ENCODE measurements at places on chromosomes 7 and 10.

- no peak for DNase-seq
Observed at GRCh38 chr7:1176891-1177373, 16.9 kb upstream of the ZFAND2A start.

- no peak for DNase-seq
Observed at GRCh38 chr10:547591-548081, 141.8 kb downstream of the DIP2C start.

DNA sequence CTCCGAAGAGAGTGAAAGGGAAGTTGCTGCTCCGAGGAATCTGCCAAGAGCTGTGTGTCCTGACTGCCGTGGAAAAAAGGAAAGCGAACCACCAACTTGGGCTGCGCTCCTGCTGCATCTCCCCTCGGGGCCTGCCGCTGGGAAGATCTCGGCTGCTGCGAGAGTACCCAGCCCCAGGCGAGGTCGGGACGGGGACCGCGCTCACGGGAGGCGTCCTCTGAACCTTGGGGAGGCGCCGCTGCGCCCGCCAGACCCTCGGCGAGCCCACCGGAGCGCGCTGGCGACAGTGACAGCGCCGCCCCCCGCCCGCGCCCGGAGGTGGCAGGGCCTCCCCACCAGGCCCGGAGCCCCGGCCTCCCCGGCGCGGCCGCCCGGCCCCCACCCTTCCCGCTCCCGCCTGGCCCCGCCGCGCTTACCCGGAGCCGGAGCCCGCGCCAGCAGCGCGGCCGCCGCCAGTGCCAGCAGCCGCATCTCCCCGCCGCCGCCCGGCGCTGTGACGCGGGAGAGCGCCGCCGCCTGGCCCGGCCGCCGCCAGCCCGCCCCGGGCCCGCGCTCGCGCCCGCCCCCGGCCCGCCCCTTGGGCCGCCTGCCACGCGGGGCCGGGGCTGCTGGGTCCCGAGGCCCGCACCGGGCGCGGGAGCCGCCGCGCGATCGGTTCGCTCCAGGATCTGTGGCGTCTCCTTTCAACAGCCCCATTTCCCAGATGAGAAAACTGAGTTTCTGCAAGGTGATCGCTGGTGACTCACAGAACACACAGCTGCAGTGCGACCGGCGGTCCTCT, at the start of gene VSTM4:
Gene VSTM4, minus strand, starts transcription at position 508 of the 781 bp plus-strand sequence. Its CDS starts 37 bp downstream, at position 471.
- no peak for DNase-seq

DNA sequence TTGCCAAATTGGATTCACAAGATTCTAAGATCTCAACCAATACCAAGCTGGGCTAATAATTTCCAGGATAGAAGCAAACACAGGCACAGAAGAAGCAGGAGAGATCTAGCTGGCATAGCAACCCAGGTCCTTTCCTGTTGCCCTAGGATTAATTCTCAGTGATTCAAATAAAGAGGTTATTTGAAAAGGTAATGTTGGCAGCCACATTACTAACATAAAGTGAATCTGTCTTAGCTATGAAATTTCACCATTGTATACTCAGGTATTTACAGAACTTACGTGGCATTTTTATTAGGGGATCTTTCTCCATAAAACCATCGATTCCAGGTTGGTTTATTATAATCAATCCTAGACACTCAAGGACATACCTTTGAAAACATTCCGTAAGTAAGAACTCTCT, 379.3 kb upstream of the POM121L12 start:
- peak; percentile 86 for DNase-seq

- DNase-seq = no peak
Observed at GRCh38 chr7:142581341-142581740, 167.9 kb upstream of the PRSS1 start.

DNA sequence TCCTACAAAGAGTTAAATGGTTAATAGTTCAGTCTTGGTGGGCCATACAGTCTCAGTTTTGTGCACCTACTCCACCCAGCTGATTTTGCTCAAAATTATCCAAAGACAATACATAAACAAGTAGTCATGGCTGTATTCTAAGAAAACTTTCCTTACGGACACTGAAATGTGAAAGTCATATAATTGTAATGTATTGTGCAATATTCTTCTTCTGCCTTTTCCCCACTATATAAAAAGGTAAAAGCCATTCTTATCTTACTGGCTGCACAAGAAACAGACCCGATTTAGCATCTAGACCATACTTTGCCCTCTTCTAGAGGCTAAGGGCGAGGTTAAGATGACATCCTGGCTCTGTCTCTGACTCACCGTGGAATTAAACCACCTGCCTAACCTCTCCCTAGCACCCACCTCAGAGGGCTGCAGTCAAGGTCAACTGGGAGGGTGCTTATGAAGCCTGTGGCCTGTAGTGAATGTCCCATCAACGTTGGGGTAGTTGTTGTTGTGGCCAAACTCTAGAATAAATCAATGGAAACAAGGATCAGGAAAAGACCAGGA, 63.8 kb upstream of the DOCK1 start:
- no peak for DNase-seq

GRCh38 chr7:7639421-7639820, 1.1 kb upstream of the UMAD1 start:
- no peak for DNase-seq

DNA sequence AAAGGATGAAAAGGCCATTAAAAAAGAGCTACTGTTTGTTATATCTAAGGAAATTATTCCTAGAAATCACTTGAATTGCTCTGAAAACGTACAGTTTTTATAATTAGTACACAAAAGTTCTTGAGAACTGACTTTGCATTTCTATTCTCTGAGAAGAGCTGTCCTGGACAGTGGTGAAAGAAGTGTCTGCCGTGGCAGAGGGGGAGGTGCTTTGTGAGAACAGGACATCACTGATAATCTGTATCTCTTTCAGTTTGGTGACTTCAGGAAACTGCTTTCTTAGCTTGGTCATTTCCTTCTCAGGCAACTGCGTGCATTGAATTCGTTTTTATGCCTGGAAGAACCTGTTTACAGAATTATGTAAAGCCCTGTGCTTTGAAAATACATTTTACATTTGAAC, 52.1 kb downstream of the POLL start:
- no peak for DNase-seq

DNA sequence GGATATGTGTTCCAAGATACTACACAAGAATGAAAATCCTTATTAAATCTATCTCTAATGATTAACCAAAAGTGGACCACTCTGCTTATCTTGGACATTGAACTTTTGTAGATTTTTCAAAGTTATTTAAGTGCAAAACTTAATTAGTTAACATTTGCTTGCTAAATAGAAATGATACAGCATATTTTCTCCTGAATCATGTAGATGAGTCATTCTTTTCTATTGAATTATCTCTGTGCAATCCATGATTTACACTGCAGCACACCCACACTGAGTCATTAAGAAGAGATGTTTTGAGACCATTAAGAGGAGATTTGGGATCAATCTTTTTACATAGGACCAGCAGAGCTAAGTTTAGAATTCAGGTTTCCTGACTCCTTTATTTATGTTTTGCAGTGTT, 6.6 kb upstream of the ABCC2 start:
- no peak for DNase-seq

DNA sequence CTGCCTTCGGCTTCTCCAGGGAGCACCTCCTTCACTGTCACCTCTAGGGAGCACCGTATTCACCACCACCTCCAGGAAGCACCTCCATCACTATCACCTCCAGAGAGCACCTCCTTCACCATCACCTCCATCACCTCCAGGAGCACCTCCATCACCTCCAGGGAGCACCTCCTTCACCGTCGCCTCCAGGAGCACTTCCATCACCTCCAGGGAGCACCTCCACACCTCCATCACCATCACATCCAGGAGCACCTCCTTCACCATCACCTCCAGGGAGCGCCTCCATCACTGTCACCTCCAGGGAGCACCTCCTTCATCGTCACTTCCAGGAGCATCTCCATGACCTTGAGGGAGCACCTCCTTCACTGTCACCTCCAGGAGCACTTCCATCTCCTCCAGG, 102.3 kb downstream of the DNAJB6 start:
- DNase-seq = no peak

- DNase-seq = no peak
Observed at GRCh38 chr10:58700591-58700990, 187.9 kb downstream of the BICC1 start.

Data from LNCaP clone FGC (cell line).